Naive thymus-derived CD8-positive, alpha-beta T cell (primary cell): ENCODE measurements at places on chromosomes 3 and 15.

GRCh38 chr15:73599934-73600333 is 33.3 kb downstream of the NPTN start:
- H3K27me3 ChIP-seq = no peaks in the 10 kb centered on the region
- H3K4me3 ChIP-seq = no peak overlapping the region
- peak overlapping the region; percentile 45 for H3K27ac ChIP-seq
- DNase-seq = no peak
- no peaks in the 10 kb centered on the region for H3K36me3 ChIP-seq
- peaks cover 48% of the 10 kb centered on the region for H3K4me1 ChIP-seq

GRCh38 chr3:100898681-100899080 is 94.5 kb downstream of the ABI3BP start:
- no peaks in the 10 kb centered on the region for H3K36me3 ChIP-seq
- H3K27me3 ChIP-seq = peaks cover 3% of the 10 kb centered on the region
- H3K4me1 ChIP-seq = peaks cover 2% of the 10 kb centered on the region
- H3K4me3 ChIP-seq = no peak overlapping the region
- no peak for DNase-seq

GRCh38 chr15:48103647-48104046 is 17.1 kb upstream of the SLC24A5 start:
- DNase-seq = no peak
- no peak overlapping the region for H3K4me3 ChIP-seq
- H3K36me3 ChIP-seq = no peaks in the 10 kb centered on the region
- peaks cover 31% of the 10 kb centered on the region for H3K27me3 ChIP-seq
- H3K4me1 ChIP-seq = no peaks in the 10 kb centered on the region

- no peaks in the 10 kb centered on the region for H3K36me3 ChIP-seq
- no peak for DNase-seq
- H3K4me3 ChIP-seq = peak within 1 kb of the TSS; percentile 72
- no peak within 1 kb of the TSS for H3K27ac ChIP-seq
These were observed at the start of gene CACNA1D for GRCh38 chr3:53493963-53494791. CACNA1D (plus strand) TSS chr3:53494611; CDS start chr3:53495167, 556 bp downstream.

DNA sequence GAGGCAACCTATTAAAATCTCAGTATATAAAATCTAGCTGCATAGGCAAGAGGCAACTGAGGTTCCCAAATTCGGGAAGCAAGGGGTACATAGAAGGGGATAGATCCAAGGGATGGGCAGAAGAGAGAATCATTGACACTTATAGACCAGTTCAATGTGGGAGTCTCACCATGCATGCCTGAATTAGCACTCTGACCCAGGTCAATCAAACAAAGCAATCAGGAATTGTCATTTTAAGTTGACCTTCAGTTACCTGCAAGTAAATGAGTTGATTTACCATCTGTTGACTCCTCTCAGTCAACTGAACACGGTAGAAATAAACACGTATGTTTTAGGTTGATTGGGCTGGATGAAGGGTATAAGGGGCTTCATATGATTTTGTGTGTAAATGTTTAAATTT is 33.4 kb upstream of the PIAS1 start:
- H3K27ac ChIP-seq = no peak overlapping the region
- H3K36me3 ChIP-seq = no peaks in the 10 kb centered on the region

- no peaks in the 10 kb centered on the region for H3K36me3 ChIP-seq
- H3K4me1 ChIP-seq = no peaks in the 10 kb centered on the region
- no peak overlapping the region for H3K27ac ChIP-seq
- no peak for DNase-seq
These were observed 11.4 kb upstream of the PRSS50 start for GRCh38 chr3:46729038-46729437.
